ENCODE measurements at places on chromosomes 12 and 14.

DNA sequence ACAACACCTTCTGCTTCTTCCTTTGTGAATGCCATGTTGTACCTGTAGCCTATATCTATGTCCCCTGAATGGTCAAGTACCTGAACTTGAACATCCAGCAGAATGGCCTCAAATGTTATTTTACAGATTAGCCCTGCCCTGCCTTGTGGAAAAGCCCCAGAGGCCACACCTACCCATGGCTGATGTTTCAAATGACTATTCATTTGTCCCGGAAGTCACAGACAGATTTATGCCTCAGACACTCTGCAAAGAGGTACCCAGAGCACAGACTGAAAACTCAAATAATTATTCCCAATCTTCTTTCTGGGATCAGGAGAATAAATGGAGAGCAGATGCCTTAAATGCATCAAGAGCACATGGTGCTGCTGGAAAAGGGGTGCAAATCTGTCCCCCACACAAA is 13.0 kb upstream of the DPF3 start:
- DNase-seq = no peak

DNA sequence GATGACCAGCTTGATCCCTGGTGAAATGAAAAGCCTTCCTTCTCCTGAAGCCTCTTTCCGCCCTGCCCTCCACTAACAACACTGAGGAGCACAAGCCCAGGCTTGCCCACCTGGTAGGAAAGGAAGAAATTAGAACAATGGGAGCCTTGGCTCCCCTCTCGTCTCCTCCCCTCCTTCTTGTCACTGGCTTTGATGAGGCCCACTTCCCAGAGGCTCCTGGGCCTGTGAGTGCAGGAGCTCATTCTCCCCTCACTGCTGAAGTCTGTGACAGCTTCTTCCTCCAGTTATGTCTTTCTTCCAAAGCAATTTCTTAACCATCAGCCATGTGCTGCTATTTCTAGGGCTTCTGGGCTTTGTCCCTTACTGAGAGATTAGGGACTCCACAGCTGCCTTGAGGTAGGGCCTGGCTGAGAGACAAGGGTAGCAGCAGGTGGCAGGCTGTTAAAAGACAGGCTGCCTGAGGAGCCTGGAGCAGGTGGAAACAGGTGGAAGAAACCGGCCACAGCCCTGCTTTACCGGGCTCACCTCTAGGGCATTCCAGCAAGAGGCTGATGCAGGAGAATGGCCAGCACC is 53.6 kb upstream of the SRSF5 start:
- DNase-seq = no peak

- DNase-seq = no peak
Measured at GRCh38 chr12:54654926-54655325, 6.8 kb upstream of the DCD start.

DNA sequence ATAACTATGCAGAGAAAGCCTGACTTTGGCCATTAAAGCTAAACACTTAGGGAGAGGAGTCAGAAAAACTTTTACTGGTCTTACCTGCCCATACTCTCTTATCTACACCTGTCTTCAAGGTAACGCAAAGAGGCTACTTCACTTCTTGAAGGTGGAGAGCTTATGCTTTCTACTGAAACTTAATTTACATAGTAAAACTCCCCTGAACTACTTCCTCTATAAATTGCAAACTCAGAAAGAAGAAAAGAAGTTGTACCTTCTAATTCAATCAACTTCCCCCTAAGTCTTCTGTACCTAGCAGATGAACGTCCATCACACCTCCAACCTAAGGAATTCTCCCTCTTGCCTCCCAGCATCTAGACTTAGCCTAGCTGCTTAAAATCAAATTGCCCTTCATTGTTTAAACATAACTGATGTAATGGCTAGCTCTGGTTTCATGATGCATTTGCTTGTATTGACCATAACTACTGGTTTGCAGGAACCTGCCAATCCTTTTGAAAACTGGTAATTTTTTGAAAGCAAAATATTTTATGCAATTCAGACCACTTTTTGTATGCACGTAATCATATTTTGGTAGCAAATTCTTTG is 87.7 kb downstream of the STON2 start:
- DNase-seq = no peak

GRCh38 chr12:11684811-11685210 is 35.3 kb downstream of the ETV6 start:
- no peak for DNase-seq

DNA sequence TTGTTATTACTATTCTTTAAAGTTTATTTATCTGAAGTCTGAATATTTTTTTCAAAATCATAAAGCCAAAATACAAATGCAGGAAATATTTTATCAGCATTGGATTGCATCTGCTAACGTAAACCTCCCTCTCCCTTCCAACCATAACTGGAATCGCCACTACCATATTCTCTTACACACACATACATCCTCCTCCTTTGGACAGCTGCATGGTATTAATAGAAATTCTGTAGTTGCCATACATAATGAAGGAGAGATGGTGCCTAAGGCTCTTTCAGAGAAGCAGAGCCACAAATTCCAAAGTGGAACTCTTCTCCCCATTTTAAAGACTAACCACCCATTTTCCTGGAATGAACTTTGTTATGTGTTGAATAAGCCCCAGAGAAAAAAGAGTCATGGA is 352.7 kb downstream of the MDGA2 start:
- no peak for DNase-seq

DNA sequence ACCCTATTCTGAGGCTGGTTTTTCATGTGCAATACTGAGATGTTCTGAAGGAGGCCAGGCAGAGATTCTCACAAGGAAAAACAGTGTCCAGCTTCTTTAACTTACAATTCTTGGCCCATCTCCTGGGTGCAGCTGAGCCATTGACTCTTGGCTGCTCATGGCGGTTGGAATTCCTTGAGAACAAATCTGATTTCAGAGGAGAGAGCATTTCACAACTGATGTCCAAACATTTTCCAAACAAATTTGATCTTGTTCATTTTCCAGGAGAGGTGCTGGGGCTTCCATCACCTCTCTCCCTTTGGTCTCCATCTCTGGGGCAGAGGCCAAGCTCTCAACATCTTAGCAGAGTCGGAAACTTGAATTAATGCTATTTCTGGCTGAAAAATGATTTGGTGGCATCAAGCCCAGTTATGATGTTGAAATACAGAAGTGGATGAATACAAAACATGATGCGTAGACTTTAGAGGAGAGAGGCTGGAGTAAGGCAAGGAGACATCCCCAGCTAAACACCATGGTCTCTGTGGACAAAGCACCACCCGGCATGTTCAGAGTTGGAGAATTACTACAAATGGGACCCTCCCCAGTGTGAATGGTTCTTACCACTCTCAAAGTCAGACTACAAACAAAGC is 593.0 kb downstream of the VRK1 start:
- no peak for DNase-seq

DNA sequence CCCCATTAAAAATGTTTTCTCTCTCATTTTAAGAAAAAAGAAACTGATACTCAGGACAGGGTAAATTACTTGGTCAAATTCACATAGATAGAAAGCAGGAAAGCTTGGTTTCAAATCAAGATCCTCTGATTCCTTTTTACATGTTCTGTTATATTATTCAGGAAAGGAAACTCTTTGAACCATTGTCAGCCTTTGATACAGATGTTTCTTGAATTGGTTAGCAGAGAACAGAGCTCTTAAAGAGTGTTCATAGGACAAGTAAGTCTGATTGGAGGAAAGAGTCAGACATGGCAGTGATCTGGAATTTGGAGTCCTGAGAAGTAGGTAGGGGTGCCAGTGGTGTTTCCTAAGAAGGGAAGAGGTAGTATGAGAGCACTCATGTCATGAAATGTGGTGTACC is 165.2 kb upstream of the BCL2L14 start:
- DNase-seq = no peak

DNA sequence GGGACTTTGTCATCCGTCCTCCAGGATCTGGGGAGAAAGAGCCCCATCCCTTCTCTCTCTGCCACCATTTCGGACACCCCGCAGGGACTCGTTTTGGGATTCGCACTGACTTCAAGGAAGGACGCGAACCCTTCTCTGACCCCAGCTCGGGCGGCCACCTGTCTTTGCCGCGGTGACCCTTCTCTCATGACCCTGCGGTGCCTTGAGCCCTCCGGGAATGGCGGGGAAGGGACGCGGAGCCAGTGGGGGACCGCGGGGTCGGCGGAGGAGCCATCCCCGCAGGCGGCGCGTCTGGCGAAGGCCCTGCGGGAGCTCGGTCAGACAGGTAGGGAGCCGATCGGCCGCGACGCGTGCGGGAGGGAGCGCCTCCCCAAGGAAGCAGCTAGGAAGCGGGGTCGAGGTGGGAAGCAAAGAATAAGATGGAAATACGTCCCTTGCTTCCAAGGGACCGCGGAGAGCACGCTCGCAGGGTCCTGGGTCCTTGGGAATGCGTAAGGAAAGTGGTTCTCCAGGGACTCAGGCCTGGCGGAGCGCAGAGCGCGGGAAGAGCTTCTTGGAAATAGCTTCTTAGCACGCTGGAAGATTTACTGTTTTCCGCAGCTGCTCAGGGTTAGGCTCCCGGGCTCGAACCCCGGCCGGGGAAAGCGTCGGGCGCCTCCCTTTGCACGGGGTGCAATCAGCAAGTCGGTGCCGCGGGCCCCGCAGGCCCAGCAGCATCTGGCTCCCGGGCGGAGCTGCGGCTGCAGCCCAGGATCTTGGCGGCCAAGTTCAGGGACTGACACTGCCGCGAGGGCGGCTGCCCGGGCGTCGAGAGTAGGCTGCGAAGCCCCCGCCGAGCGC is 457 bp downstream of the SOCS2 start:
- DNase-seq = peak; percentile 46

DNA sequence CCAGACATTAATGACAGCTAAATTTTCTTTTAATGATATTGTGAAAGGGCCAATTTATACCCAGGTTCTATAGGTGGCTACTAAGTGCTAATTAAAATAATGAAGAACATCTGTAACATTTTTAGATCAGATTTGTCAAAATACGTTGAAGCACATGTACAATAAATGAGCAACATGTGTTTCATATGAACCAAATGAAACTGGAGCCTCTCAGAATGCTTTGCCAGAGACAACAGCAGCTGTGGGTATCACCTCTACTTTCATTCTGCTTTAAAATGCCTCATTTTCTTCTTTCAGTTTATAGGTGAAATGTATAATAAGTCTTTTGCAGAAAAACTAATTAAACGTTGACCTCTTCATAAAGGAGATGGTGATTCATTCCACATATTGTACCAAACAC is 26.1 kb upstream of the MYF6 start:
- no peak for DNase-seq

- no peak for DNase-seq
Measured at GRCh38 chr14:38206689-38207376, 871 bp upstream of the SSTR1 start.

- no peak for DNase-seq
Measured at GRCh38 chr12:38880288-38880687, 25.1 kb downstream of the CPNE8 start.

DNA sequence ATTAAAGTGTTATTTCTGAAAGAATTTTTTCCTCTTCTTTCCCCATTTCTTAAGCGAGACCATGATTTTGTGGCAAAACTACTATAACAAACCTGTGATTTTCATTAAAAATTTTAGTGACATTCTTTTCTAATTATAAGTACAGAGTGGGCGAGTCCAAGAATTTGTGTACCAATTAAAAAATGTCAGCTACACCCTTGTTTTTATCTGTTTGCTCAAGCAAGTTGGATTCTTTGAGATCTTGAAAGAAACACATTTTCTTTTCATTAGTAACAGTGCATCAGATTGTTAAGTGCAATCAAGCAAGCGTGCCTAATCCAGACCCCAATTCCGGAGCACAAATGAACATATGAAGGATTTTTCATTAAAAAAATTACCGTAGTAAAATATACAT is 338.8 kb upstream of the DDHD1 start:
- DNase-seq = no peak

GRCh38 chr14:35797796-35798195 is 11.3 kb downstream of the RALGAPA1 start:
- no peak for DNase-seq

DNA sequence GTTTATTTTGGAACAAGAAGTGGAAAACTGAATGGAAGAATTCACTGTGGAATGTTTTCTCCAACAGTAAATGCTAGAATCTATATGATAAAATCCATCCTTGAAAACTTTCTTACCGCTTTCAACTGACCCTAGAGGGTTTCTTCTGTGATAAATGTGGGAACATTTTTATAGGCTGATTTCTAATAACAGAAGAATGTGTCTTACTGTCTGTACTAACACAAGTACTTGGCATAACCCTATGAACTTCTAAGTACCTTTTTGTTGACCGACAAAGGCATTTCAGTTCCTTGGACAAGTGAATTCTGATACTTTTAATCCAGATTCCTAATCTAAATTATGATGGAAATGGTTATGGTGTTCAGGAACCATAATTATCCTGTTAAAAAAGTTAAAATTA is 1109.7 kb upstream of the FLRT2 start:
- no peak for DNase-seq

DNA sequence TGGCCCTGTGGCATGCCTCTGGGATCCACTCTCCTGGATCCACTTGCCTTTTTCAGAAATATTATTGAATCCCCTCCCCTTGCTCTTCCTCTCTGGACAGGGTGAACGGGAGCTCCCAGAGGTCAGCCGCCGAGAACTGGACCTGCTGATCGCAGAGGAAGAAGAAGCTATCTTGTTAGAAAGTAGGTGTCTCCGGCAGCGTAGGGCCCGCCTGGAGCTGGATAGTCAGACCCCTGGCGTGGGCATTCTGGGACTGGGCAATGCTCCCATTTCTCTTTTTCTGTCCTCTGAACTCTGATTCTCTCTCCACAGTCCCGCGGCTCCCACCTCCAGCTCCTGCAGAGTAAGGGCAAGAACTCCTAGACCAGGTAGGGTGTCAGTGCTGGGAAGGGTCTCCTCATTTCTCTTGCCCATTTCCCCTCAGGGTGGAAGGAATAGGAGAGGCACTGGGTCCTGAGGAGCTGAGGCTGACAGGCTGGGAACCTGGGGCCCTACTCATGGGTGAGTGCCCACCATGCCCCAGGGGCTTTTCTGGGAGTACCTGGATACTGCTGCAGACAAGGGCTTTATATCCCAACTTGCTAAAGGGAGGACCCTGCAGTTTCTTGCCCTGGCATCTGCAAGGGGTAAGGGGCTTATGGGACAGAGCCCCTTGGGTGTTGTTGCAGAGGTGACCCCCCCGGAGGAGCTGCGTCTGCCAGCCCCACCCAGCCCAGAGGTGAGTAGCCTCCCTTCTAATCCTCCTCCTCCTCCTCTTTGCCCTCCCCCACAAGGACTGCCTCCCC is 5.4 kb downstream of the REC8 start:
- DNase-seq = no peak

- no peak for DNase-seq
Measured at GRCh38 chr14:51331486-51332367, 91.7 kb downstream of the TMX1 start.

GRCh38 chr12:5913387-5913786 is 31.7 kb downstream of the ANO2 start:
- no peak for DNase-seq

- DNase-seq = no peak
Measured at GRCh38 chr12:82461836-82462235, 103.5 kb downstream of the METTL25 start.

DNA sequence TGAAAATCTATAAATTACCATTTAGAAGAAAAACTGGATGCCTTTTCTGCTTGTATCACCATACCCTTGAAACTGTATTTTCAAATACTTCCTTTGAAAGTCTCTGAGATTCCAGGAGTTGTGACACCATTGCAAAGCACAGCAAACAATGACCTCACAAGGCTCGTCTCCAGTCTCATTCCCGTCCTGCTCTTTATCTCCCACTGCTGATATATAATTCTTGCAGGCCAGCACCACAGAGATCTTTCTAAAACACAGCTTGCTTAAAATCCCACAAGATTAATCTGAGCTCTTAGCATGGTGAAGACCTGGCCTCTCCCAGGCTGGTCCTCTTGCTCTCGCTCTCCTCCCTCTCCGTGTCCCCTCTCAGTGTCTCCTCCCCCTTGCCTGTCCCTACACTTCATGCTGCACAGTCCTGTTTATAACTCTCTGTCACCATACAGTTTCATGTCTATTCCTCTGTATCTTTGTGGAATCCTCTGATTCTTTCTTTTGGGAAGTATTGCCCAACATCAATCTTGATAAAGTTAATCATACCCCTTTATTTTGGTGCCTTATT is 51.8 kb downstream of the ZFYVE21 start:
- no peak for DNase-seq

Data from stimulated activated CD8-positive, alpha-beta memory T cell treated with anti-CD3 and anti-CD28 coated beads, Interleukin-4, amount 100 ng/mL, for 48 hours (primary cell).